ENCODE measurements at places on chromosomes 3 and 15. TPM values are rescaled to one million over a fixed set of nuclear protein-coding genes. Genes with fewer than 3 reads are reported as not detected.

DNA sequence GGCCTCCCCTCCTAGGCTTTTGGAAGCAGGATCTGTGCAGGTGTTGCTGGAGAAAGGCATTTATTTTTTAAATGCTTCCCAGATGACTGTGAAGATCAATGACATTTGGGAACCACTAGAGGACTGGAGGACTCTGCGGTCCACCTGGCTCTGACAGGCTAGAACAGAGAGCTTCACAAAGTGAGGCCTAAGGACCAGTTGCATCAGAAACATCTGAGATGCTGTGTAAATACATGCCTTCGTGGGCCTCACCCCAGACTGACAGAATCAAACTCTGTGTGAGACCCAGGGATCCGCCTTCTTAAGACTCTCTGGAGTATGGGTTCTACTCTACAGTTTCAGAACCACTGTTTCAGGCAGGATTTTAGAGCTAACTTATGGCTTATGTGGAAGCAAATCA lies 105.0 kb upstream of the ICE2 start:
- no peak for DNase-seq

The ADGRG7 gene
- total RNA-seq, result not detected

GRCh38 chr3:129892857-129893580 lies 492 bp downstream of the TMCC1 start:
- no peak for DNase-seq

The CHRM5 gene
- total RNA-seq, result not detected

GRCh38 chr3:13242364-13242737 lies 169.1 kb upstream of the IQSEC1 start:
- no peak for DNase-seq

DNA sequence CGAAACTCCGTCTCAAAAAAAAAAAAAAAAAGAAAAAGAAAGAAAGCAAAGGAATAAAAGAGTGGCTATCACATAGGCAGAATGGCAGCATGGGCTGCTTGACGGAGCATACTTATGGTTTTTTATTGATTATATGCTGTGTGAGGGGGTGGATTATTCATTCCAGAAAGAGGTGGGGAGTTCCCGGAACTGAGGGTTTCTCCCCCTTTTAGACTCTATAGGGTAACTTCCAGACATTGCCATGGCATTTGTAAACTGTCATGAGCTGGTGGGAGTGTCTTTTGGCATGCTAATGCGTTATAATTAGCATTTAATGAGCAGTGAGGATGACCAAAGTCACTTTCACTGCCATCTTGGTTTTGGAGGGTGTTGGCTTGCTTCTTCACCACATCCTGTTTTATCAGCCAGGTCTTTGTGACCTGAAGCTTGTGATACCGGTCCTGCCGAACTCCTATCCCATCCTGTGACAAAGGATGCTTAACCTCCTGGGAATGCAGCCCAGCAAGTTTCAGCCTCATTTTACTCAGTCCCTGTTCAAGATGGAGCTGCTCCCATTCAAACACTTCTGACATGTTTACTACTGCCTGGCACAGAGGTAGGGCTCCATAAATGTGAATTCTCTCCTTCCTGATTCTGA lies 15.8 kb upstream of the ABHD17C start:
- no peak for DNase-seq

The BDH1 gene
- total RNA-seq, result 14.0 TPM

- no peak for DNase-seq
Measured at GRCh38 chr3:6697285-6697684, 163.6 kb upstream of the GRM7 start.

The DAPK2 gene
- total RNA-seq, result 1.2 TPM

DNA sequence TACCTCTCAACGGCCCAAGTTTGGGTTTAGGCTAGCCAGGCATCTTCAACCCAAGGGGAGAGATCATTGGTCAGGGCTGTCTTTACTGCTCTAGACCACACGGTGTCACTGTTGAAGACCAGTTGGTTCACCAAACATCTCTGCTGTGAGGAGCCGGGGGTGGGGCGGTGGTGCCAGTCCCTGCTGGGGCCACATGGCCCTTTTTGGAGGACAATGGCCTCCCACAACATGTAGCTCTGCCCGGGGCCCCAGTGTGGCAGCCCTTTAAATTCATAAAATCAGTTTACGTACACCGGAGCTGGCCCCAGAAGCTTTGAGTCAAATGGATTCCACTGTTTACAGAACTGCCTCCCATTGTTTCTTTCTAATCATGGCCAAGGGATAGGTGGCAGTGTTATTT lies 19.1 kb upstream of the TM4SF18 start:
- no peak for DNase-seq

The CHRNA7 gene
- total RNA-seq, result 3.0 TPM

GRCh38 chr3:4938281-4938982 lies 40.8 kb upstream of the BHLHE40 start:
- DNase-seq, result no peak

- no peak for DNase-seq
Measured at GRCh38 chr3:119524931-119525662, 26.8 kb downstream of the TIMMDC1 start.

- DNase-seq, result no peak
Measured at GRCh38 chr15:77816983-77817382, 184.3 kb upstream of the LINGO1 start.

The RARB gene
- total RNA-seq, result 117 TPM

DNA sequence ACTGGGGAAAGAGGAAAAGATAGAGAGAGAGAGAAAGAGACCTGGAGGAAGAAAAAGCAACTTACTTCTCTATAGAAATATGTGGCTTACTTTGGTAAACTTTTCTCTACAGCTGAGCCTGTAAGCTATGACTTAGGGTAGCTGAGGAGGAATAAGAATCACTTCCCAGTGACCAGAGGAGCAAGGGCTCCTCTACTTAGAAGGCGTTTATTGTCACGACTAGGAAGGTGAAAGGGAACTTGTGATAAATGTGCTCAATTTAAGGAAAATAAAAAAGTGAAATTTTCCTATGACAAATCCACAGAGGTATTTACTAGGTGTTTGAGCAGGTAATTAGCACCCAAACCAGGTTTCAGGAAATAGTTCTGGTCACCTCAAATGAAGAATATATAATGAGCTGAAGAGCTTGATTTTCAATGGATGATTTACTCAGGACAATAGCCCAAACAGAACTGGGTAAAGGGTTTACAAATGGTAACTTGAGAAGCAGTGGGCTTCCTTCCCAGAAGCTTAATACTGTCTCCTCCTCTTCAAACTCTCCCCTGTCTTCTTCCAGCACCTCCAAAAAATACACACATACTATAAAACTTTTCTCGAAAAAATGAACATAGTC lies 46.1 kb downstream of the SOX2 start:
- no peak for DNase-seq

DNA sequence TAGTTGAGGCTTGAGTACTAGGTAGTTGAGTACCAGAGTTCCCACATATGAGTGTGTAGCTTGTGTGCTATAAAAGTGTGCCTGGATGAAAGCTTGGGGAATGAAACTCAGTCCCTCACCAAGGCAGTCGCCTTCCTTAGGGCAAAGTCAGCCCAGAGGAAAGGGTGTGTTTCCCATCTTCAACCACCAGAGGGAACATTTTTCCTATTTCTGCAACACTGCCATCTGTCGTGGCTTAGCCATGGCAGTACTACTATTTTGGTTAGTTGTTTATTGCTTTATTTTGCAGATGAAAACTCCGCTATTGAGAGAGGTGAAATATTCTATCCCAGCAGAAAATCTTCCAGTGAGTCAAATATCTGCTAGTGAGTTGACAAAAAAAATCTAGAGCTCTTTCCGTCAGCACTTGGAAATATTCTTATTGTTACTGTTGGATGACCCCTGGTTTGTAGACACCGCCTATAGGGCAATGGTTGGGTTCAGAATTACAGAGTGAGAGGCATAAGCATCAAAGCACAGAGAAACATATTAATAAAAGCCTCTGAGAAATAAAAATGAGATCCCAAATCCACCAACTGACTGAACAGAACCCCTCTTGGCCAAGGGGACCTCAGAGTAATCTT lies 239.9 kb downstream of the CPNE4 start:
- peak; percentile 47 for DNase-seq

GRCh38 chr15:70283511-70283910 lies 185.8 kb upstream of the TLE3 start:
- no peak for DNase-seq

The TUSC2 gene
- 19.8 TPM for total RNA-seq

The ADPGK gene
- 51.5 TPM for total RNA-seq
